ENCODE measurements at places on chromosomes 3 and 15.

GRCh38 chr3:4398120-4398940 lies 68.7 kb downstream of the SUMF1 start:
- no peak for DNase-seq

GRCh38 chr3:142239421-142239820 lies 14.0 kb upstream of the GK5 start:
- DNase-seq: no peak

GRCh38 chr15:41874736-41875135 lies 19.1 kb downstream of the SPTBN5 start:
- no peak for DNase-seq

DNA sequence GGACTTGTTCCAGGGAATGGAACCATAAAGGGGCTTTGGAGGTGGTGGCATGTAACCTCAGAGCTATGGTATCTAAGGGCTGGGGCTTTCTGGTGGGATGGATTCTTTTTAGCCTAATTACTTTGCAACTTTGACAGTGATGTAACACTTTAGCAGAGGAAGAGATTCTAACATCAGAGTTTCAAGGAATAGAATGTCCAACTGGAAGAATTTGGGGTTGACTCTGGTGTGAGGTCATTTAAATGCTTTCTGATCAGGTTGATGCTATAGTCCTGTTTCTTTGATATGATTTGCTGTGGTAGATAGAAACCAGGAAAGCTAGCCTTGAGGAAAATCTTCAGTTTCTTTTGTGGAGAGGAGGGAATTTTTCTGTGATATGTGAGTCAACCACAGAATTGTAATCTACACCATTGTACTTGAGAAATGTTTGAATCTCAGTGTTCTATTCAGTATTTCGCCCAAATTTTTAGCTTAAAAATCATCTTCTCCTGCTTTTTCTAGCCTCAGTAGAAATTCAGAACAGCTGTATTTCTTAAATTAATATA lies 40.0 kb downstream of the ATP2C1 start:
- DNase-seq: no peak

GRCh38 chr15:36075333-36075732 lies 504.1 kb upstream of the CDIN1 start:
- no peak for DNase-seq

Measured in NCI-H1930 (cell line).